ENCODE measurements at places on chromosomes 2 and 18. TPM values are rescaled to one million over a fixed set of nuclear protein-coding genes. Genes with fewer than 3 reads are reported as not detected.

Gene ACMSD
- not detected for total RNA-seq

Gene ZNF24
- total RNA-seq, result 24.7 TPM

Gene SPAG16
- total RNA-seq, result 26.0 TPM

Gene NT5DC4
- total RNA-seq, result not detected

Gene ELOA2
- 0.38 TPM for total RNA-seq

Gene HOXD9
- total RNA-seq, result not detected

Gene LCT
- total RNA-seq, result not detected

Gene MGAT4A
- 4.1 TPM for total RNA-seq

Gene CMPK2
- 0.53 TPM for total RNA-seq

Gene STON1
- total RNA-seq, result 4.0 TPM

Gene SIGLEC15
- not detected for total RNA-seq

Gene GRB14
- total RNA-seq, result not detected

Gene NFU1
- total RNA-seq, result 25.0 TPM

DNA sequence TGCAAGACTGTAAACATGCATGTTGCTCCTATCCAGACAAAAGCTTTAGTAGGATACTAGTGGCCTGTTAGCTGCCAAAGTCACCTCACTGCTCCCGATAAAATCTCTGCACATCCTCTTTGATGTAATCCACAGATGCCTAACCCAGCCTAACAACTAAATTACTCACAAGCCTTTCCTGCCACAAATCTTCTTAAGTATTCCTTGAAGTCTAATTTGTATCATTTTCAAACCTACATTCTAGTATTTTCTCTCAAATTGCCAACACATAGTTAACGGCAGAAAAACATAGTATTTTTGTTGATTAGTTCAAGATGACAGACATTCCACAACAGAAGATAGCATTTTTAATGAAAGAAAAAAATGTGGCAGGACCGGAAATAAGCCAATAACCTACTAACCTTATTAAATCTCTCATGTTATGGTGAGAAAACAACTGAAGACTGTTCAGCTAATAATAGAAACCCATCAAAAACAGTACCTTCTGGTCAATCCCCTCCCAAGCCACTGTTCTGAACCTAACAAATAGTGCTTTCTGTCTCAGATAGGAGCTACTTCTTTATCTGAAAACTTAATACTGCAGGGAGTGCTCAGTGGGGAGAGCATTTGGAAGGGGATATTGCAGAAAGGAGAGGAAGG, at the start of gene MPP4:
MPP4 (minus strand) TSS at position 57 of the 639 bp plus-strand sequence. CDS start 4,690 bp downstream, outside the sequence.
- DNase-seq, result no peak

DNA sequence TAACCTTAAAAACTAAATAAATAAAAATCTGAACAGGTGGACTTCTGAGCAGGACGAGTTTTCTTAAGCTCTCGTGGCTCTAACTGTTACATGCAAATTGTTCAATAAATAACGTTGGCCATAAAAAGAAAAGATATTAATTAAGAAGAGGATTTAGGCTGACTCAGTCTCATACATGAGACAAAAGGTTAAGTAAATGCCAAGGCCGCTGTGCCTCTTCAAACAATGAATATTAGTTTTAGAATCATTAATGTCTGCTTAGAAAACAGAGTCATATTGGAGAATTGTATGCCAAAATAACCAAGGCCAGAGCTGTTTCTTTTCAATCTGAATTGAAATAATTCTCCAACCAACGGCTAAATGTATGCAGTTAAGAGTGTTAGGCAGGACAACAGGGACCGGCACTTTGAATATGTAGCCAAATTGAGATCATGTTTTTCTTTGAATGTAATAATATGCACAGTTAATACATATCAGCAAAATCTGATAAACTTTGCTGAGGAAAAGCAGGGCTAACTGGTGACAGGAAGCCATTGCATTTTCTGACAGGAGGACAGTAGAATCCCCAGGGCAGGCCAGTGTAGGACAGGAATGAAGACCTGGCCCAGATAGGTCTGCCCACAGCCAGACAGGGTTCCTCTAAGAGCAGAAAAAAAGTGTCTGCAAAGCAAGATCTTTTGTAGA, 1041.4 kb upstream of the FANCL start:
- no peak for DNase-seq

DNA sequence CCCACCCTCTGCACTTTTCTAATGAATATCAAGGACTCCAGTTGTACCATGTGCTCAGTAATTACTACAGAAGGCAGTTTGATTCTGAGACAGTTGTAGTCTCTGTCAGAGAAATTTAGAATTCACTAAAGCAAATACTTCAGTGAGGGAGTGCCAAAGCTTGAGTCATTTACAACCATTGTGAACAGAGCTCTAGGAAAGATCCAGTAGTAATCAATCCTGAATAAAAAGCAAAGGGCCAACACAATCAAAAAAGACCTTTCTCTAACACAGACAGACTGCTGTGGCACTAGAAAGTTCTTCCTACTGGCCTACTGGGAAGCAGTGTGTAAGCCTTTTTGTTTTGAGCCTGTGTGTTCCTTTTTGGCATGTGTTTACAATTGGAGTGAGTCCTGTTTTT, 135.6 kb upstream of the UNC80 start:
- no peak for DNase-seq

DNA sequence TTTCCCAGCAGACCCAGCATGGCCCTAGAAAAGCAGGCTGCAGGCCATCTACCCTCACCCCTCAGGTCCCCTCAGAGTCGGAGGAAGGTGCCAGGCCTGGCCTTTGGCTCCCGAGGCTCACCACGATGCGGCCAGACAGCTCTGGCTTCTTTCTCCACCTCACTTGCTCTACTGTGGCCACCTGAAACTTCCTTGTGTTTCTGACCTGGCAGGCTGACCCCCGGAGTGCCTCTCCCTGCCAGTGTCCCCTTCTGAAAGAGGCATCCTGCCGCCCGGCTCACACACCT, 375.0 kb upstream of the HS6ST1 start:
- DNase-seq, result no peak

DNA sequence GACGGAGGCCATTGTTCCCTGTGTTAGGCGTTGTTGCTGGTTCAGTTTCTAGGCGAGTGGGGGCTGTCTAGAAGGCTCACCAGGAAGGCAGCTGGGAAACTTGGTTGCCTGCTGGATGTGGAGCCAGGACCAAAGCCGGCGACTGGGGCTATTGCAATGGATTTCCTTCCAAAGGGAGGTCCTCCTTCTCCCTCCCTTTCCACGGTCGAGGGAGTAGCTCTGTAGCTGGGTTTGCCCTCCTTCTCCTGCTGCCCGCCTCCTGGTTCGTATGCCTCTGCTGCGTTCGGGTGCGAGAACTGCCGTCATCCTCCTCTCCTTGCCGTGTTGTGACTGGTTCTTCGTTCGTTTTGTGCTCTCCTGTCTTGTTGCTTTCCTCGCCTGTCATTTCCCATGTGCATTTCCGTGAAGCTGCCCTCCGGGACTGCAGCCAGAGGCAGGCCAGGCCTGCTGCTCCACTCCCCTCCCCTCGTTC, 203.4 kb downstream of the NEDD4L start:
- DNase-seq, result no peak

- DNase-seq, result no peak
These were observed 11.1 kb upstream of the LIPG start for GRCh38 chr18:49550621-49551339.

DNA sequence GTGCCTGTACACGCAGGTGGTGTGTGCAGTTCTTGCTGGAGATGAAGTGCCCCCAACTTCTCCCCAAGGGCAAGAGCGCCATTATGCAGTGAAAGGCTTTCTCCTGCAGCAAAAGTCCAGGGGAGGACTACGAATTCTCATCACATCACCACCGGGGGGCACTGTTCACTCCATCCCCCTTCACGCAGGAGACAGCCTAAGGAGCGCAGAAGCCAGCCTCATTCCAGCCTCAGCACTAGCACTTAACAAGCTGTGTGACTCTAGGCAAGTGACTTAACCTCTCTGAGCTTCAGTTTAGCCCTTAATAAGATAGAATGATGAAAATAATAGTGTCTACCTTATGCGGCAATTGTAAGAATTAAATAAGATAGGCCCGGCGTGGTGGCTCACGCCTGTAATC, 32.3 kb downstream of the DNMT3A start:
- no peak for DNase-seq

- no peak for DNase-seq
These were observed 341.6 kb upstream of the MEIS1 start for GRCh38 chr2:66093371-66093770.

GRCh38 chr2:152790883-152791282, 72.5 kb downstream of the ARL6IP6 start:
- no peak for DNase-seq

DNA sequence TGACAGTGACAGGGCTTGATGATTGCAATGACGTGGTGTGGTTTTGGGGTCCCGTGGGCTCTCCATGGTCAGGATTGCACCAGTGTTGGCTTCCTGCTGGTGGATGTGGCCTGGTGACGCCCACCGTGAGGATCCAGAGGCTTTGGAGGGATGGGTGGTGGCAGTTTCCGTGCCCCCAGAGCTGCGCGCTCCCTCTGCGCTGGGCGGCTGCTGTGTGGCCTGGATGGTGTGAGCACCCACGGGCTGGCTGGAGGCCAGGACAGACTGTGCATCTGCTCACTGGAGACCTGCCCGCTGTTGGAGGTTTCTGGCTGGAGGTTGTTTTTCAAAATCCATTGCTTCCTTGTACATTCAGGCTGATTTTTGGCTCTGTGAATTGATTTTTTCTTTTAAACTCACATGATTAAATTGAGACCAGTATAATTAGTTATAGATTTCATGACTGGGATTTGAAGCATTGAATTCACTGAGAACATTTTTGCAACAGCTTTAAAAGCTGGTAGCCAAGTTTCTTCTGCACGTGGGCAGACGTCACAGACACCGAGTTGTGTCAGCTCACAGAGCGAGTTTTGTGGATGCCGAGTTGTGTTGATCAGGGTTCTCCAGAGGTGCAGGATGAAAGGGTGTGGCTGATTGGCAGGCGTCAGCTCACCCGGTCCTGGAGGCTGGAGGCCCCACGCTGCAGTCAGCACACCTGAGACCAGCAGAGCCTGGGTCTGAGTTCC, 72.7 kb downstream of the KCNG2 start:
- DNase-seq, result no peak

DNA sequence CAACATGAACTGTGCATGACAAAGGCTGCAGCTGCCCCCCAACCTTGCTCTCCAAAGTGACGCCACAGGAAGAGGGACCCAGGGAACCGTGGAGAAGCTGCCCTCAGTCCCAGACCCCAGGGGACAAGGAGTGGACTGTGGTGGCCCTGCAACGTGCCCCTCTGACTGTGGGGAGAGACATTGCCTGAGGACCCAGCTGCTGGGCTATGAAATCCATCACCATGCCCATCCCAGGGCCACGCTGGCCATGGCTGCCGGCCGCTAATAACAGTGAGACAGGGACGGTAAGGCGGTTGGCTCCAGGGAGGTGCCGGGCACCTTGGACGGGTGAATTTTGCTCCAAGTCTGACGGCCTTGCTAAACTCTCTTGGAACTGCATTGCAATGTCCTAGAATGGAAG, 211.3 kb upstream of the HDAC4 start:
- no peak for DNase-seq

GRCh38 chr2:236121546-236121945, 46.6 kb downstream of the GBX2 start:
- no peak for DNase-seq

Data from esophagus squamous epithelium (tissue), 5 donors.